Mesothelial cell of epicardium (in vitro differentiated cells): ENCODE measurements at places on chromosomes 1 and 21. TPM values are rescaled to one million over a fixed set of nuclear protein-coding genes. Genes with fewer than 3 reads are reported as not detected.
A peak's percentile ranks its signal among the peaks of the same experiment; 100 is the strongest.

DNA sequence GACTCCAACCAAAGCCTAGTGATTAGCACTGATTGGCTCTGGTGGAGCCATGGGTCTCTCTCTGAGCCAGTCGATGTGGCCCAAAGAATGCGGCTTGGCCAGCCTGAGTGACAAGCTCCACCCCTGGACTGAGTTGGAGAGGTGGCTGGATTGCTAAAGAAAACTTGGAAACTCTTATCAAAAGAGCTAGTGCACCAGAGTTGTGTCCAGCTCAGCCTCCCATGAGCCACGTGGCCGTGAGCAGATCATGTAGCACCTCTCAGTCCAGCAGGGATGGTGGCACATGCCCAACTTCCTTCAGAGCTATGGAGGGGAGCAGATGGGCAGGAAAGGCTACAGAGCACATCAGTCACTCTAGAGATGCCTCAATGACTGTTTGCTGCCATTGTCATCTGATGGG is 142.8 kb upstream of the VAMP3 start:
- peaks cover 57% of the 10 kb centered on the region for H3K27me3 ChIP-seq
- no peak for DNase-seq
- no peaks in the 10 kb centered on the region for H3K36me3 ChIP-seq
- no peak overlapping the region for H3K4me3 ChIP-seq
- H3K27ac ChIP-seq, result no peak overlapping the region
- H3K4me1 ChIP-seq, result peaks cover 6% of the 10 kb centered on the region

DNA sequence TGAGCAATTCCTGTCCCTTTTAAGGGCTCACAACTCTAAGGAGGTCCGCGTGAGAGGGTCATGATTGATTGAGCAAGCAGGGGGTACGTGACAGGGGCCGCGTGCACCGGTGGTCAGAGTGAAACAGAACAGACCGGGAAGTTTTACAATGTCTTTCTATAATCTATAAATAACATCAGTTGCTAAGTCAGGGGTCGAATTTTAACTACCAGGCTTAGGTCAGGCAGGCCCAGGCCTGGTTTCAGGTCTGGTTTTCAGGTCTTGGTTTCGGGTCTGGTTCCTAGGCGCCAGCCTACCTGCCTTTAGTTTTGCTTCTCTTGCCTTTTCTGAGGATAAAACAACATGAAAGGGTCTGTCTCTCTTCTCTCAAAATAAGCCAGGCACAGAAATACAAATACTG is 476.0 kb upstream of the CAMK1G start:
- peaks cover 22% of the 10 kb centered on the region for H3K27me3 ChIP-seq
- no peak overlapping the region for H3K27ac ChIP-seq
- H3K4me3 ChIP-seq, result no peak overlapping the region
- peaks cover 14% of the 10 kb centered on the region for H3K4me1 ChIP-seq
- DNase-seq, result no peak

DNA sequence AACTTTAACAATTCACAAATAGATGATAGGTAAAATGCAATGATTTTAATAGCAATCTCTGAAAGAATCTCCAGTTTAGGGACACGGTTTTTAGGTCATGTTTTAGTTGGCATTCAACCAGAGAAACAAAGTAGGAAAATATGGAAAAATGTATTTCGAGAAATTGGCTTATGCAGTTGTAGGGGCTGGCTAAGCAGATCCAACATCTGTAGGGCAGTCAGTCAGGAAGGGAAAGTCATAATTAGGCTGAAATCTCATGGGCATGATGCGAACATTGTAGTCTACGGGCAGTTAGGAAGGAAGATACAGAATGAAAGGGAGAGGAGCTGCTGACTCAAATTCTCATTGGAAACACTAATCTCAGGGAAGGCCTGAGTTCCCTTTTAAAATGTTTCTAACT is 1276.0 kb upstream of the ADGRL4 start:
- no peaks in the 10 kb centered on the region for H3K27me3 ChIP-seq
- H3K4me1 ChIP-seq, result no peaks in the 10 kb centered on the region
- no peak overlapping the region for H3K27ac ChIP-seq
- H3K4me3 ChIP-seq, result no peak overlapping the region
- no peak for DNase-seq
- no peaks in the 10 kb centered on the region for H3K36me3 ChIP-seq

DNA sequence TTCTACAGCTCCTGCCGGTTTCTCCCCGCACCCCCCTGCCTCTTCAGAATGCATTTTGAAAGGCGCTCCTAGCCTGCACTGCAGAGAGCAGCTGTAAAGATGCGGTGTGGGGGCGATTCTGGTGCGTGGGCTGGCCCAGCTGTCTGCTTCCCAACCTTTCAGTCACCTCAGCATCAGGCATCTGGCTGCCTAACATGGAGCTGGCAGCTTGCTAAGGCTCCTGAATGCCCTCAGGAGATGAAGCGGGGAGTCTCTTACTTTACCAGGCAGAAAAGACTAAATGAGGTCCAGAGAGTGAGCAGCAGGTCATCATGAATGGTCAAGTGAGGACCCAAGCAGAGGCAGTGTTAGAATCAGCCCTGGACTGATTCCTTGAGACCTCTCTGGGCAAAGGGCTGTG is 8.7 kb downstream of the IER5 start:
- peaks cover 84% of the 10 kb centered on the region for H3K4me1 ChIP-seq
- H3K36me3 ChIP-seq, result peaks cover 1% of the 10 kb centered on the region
- no peak overlapping the region for H3K4me3 ChIP-seq
- no peak for DNase-seq
- no peaks in the 10 kb centered on the region for H3K27me3 ChIP-seq

DNA sequence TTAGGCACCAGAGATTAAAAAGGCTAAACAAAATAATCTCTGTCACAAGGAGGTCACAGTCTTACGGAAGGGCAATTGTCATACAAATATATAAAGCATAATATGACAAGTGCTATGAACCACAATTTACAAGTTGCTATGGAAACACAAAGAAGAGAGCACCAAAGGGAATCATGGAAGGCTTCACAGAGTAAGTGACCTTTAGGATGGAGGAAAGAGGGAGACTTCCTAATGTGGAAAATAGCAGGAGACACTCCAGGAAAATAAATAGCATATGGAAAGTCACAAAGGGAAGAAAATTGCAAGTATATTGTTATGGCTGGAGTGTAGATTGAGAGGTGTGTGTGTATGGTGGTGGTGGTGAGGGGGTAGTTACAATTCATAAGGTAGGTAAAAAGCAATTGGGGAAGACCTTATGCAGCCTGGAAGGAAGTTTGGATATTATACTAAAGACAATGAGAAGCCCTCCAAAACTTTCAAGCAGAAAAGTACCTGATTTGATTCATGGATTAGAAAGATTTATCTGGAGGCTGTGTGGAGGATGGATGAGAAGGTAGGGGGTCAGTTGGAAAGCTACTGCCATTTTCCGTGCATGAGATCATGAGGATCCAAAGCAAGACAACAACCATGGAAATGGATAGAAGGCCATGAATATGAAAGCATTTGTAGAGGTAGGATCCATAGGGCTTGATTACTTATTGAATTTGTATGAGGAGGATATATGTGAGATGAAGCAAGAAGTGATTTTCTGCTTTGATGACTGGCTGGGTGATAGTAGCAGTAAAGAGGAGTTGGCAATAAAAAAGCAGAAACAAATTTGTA is 61.7 kb downstream of the SAMSN1 start:
- no peak for DNase-seq
- peaks cover 4% of the 10 kb centered on the region for H3K4me1 ChIP-seq
- no peak overlapping the region for H3K27ac ChIP-seq
- H3K4me3 ChIP-seq, result no peak overlapping the region
- H3K36me3 ChIP-seq, result no peaks in the 10 kb centered on the region

DNA sequence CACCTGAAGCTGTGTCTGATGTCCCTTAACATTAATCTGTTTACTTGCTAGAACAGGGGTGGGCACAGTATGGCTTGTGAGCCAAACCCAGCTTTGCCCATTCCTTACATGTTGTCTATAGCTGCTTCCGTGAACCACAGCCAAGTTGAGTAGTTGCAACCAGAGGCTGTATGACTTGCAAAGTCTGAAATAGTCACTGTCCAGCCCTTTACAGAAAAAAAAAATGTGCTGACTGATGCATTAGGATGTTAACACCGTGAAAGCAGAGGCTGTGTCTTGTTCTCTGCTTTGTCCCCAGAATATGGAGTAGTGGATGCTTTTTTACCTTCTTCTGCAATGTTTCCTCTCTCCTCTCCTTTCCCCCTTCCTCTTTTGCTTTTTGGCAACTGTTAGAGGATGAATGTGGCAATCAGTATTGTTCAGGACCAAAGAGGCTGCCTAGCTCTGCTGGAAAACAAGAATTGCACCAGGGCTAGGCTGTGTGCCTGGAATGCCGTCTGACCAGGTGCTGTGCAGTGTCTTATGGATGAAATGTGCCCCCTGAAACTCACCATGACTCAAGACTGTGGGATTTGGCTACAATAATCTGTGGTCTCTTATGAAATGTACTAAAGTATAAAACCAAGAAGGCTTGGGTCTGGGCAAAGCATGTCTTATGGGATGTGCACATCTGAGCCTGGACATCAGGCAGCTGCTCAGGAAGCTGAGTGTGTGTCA is 79.6 kb upstream of the GCLM start:
- peak overlapping the region; percentile 72 for H3K27ac ChIP-seq
- no peaks in the 10 kb centered on the region for H3K27me3 ChIP-seq
- no peak for DNase-seq

- H3K36me3 ChIP-seq, result peaks cover 19% of the 10 kb centered on the region
Measured at GRCh38 chr21:33655588-33656221, 13.4 kb downstream of the ITSN1 start.

DNA sequence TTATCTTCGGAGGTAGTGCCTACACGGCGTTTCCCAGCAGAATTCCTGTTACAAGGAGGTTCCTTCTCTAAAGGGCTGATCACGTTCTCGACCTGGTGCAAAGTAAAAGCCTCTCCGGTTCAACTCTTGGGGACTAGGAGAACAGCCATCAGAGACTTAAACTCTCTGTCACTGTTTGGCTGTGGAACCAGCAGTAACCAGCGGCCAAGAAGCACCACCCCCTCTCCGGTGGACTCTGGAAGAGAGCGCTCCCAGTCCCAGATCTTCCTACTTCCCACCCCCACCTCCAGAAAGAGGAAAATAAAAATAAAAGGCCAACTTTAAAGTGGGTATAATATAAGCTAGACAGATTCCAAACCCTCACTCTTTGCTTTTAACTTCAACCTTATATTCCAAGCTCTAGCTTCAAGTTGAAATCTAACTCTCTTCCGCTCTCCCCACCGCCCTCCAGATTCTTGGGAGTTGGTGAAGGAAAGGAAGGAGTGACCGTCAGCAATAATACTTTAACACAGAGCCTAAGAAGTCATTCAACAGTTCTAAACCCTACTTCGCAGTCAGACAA is 2.9 kb downstream of the BRINP3 start:
- H3K27ac ChIP-seq, result no peak overlapping the region
- no peaks in the 10 kb centered on the region for H3K36me3 ChIP-seq
- no peak for DNase-seq
- H3K27me3 ChIP-seq, result peaks cover 88% of the 10 kb centered on the region

GRCh38 chr1:205699416-205699815 is 19.1 kb upstream of the SLC45A3 start:
- peaks cover 3% of the 10 kb centered on the region for H3K36me3 ChIP-seq
- no peak overlapping the region for H3K27ac ChIP-seq
- H3K4me3 ChIP-seq, result no peak overlapping the region
- DNase-seq, result no peak
- H3K4me1 ChIP-seq, result peaks cover 15% of the 10 kb centered on the region
- H3K27me3 ChIP-seq, result no peaks in the 10 kb centered on the region

DNA sequence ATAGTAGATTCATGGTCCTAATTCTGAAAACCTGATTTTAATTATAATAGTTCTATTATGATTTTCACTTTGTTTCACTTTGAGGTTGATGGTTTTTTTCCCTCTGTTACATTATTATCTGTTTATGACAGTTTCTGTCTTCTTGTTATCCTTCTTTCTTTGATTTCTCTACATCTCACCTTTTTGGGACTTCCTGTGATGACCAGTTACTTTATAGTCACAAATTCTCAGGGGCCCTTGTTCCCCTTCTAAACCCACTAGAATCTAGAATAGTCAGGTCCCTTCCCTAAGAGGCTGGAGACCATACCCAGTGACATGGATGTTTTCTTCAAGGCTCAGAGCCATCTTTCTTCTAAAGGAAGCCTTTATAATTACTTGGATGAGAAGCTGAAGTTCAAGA is 238.4 kb downstream of the GPR52 start:
- H3K27me3 ChIP-seq, result no peaks in the 10 kb centered on the region
- H3K36me3 ChIP-seq, result peaks cover 5% of the 10 kb centered on the region
- peaks cover 18% of the 10 kb centered on the region for H3K4me1 ChIP-seq
- no peak for DNase-seq
- no peak overlapping the region for H3K27ac ChIP-seq
- H3K4me3 ChIP-seq, result no peak overlapping the region

- peaks cover 14% of the 10 kb centered on the region for H3K36me3 ChIP-seq
- H3K4me1 ChIP-seq, result peaks cover 42% of the 10 kb centered on the region
- no peaks in the 10 kb centered on the region for H3K27me3 ChIP-seq
- peak overlapping the region; percentile 93 for H3K27ac ChIP-seq
- H3K4me3 ChIP-seq, result no peak overlapping the region
- no peak for DNase-seq
Measured at GRCh38 chr1:36256558-36257374, 32.5 kb downstream of the THRAP3 start.

KLHL20 gene
- 24.0 to 26.3 TPM (median 25.1 TPM) in 3 replicates for total RNA-seq

CDC7 gene
- 16.3 to 18.8 TPM (median 16.6 TPM) in 3 replicates for total RNA-seq

PCBP3 gene
- 5.0 to 5.4 TPM (median 5.1 TPM) in 3 replicates for total RNA-seq

RSPO1 gene
- 0.20 to 0.51 TPM (median 0.43 TPM) in 3 replicates for total RNA-seq

MEX3A gene
- total RNA-seq, result 107 to 112 TPM (median 112 TPM) in 3 replicates

CPTP gene
- 17.8 to 19.3 TPM (median 18.5 TPM) in 3 replicates for total RNA-seq
